ENCODE measurements at places on chromosomes 11 and 22.

GRCh38 chr11:44884056-44884455 lies 66.6 kb downstream of the TP53I11 start:
- no peak for DNase-seq

DNA sequence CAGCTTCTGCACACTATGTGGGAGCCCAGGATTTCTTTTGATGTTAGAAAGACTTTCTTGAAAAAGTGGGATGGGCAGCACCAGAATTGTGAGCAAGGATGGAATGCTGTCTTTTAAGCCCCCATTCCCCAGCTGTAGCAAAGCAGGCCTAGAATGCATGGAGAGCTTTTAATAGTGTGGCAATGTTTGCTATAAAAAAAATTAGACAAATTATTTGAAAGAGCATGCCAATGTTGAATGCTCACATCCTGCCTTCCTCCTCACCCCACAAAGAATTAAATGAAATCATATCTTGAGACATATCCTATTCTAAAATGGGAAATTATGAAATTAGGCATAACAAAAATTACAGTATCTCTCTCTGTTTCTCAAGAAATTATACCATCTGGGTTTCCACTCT lies 154.7 kb downstream of the C11orf91 start:
- DNase-seq: no peak

DNA sequence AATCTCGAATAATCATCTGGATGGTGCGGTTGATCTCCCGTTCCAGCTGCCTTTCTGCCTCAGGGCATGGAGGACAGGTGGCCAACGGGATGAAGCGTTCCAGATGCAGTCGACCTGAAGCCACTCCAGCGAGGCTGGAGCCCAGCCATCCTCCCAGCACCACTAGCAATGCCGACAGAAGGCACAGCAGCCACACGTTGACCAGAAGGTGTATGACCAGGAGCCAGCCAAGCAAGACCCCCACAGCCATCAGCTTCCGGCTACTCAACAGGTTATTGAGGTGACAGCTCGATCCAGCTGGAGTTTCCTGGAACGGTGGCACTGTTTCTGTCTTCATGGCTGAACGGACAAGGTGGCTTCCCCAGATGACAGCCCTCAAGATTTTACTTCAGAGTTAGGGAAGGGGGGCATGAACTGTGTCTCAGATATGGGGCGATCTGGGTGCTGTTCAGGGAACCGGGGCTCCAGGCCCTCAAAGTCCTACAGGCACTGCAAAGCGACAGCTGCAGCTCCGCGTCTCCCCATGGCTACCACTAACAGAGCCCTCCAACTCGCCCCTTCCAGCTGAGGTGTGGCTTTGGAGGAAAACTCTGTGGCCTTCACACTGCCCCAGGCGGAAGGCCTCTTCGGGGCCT lies 559 bp downstream of the SNX19 start:
- no peak for DNase-seq

GRCh38 chr22:47872761-47873535 lies 1110.5 kb downstream of the TBC1D22A start:
- no peak for DNase-seq

DNA sequence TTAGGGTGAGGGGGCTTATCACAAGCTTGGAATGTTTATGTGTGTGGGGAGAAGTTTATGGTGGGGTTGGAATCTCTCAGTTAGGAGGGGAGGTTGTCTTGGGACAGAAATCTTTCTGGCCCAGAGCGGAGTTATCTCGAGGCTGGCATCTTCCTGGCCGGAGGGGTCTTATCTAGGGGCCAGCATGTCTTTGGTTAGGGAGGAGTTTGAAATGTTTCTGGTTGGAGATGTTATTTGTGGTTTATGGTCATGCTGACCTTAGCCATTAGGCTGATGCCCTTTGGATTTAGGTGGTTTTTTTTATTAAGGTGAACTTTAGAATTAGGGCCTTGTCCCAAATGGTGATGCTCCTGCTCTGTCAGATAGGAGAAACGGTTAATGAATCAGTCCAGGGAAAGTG lies 7.9 kb upstream of the RBMXL2 start:
- DNase-seq: no peak

- DNase-seq: no peak
Measured at GRCh38 chr22:34971456-34971855, 94.5 kb upstream of the ISX start.

DNA sequence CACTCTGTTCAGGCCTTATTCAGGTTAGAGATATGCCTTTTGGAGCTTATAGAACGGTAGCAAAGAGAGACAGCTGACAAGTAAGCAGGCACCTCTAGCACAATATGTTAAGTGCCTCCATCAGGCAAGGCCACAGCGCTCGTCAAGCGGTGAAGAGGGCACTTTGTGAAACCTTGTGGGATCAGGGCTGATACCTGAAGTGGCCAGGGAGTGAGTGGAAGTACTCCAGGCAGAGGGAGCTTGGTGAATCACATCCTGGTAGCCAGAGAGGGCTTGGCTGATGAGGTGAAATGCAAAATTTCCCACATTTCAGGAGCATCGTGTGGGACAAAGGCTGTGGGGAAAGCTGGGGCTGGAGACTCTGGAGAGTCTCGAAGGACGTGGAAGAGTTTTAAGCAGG lies 87.4 kb downstream of the PKNOX2 start:
- no peak for DNase-seq

DNA sequence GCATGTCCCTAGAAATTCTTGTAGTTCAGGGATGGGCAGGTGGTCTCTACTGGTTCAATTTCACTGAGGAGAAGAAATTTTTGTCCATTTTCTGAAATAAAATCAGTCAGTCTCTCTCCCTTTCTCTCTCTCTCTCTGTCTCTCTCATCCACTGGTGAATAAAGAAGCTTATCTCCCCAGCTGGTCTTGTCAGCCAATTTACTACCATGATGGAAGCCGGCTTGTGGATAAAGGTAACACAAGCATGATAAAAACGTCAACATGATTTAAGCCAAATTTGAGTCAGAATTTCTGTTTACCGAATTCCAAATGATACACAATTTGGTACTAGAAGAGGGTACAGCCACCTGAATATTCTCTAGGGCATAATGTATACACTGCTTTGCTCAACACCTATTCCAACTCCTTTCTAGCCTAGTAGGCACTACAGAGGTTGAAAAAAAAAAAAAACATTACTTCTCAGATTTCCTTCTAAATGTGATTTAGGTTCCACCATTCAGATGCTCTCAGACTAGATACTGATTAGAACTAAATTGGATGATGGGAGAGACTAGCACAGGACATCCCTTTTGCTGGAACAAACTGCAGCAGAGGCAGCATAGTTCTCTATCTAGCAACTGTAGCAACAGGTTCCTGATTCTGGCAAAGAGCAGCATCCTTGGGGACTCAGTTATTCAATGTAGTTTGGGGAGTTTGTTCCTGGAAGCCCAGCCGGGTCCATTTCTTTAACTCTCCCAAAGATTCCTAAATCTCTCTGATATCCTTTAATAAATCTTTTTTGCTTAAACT lies 18.8 kb downstream of the PAK1 start:
- DNase-seq: no peak

DNA sequence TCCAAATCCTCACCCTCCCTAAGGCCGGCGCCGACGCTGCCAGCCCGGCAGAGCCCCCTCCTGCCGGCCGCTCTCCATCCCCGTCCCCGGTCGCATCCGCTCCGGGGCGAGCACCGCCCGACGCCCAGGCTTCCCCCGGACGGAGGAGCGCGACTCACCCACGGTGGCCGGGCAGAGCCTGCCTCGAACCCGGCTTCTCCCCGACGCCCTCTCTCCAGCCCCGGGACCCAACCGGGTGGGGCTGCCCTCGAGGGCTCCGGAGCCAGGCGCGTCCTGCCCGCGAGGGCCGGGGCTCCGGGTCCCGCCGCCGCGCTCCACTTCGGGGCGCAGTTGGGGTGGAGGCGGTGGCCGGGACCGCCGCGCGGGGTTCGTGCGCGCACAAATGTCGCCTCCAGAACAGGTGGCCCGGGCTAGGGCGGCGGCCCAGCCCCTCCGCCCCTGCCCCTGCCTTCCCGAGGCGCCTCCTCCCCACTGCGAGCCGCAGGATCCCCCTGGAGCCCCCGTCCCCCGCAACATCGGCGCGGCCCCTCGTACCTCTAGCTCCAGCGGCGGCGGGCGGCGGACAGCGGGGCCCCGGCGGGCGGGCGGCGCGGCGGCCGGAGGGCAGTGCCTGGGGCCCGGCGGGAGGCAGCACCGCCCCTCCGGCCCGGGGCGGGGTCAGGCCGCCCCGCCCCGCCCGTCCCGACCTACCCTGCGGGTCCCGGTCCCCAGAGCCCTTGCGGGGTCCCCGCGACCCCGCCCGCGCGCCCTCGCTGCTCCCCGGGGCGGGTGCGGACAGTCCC lies at the start of gene A4GALT:
TSS of gene A4GALT (minus strand) at position 608 of the 782 bp plus-strand sequence. CDS start 26,919 bp downstream, outside the sequence.
- no peak for DNase-seq

GRCh38 chr11:84902445-84902844 lies 724.7 kb downstream of the DLG2 start:
- DNase-seq: no peak

GRCh38 chr11:34239465-34240149 lies 118.2 kb downstream of the ABTB2 start:
- no peak for DNase-seq

DNA sequence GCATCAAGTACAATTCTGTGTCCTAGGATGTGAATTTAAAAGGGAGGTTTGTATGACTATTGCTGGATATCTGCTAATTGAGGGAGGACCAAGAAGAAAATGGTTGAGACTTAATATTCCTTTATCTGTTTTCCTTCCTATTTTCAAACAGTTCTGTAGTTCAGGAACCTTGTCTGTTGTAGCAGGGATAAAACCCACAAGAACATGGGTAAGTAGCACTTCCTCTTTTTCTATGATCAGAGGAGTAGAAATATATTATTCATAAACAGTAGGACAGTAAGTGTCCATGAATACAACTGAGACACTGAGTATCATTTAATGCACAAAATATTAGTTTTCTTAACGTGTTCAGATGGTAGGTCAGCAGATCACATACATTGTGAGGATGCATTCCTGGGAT lies 7.6 kb downstream of the MS4A3 start:
- no peak for DNase-seq

DNA sequence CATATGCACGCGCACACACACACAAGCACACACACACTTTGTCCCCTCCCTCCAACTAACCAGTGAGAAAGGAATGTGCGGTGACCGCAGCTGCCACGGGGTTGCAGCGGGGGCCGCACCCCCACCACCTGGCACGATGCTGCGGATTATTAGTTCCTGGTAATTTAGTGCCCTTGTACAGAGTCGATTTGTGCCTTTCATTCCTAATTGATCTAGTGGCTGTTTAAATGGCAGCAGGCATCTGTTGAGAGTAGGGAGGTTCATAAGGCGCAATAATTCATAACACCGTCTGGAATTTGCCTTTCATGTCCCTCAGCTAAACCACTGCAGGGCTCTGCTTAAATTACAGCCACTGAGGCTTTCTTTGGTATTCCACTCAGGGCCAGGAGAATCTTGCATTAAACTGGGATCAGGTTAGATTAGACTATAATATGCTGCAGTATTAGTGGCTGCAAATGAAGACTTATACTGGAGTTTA lies 113.7 kb downstream of the FEZ1 start:
- no peak for DNase-seq

DNA sequence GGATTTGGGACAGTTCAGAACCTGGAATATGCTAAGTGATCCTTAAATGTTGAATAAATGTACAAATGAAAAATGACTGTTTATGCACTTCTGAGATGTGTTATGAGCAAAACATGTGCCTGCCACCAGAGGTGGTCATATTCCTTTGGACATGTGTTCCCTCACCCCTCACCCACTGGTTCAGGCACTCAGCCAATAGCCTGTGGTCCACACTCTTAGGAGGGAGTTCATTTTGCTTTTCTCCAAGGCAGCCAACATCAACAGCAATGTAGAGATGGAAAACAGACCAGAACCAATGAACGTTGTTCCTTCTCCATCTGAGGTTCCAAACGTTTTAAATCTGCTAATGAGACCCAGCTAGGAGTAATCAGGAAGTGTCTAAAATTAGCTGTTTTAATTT lies 44.0 kb downstream of the RPUSD4 start:
- no peak for DNase-seq

- no peak for DNase-seq
Measured at GRCh38 chr22:50338860-50339462, 4.2 kb upstream of the PPP6R2 start.

GRCh38 chr11:44243086-44243485 lies 66.9 kb downstream of the ALX4 start:
- DNase-seq: no peak

GRCh38 chr11:133206313-133207005 lies 325.8 kb downstream of the OPCML start:
- DNase-seq: no peak

- DNase-seq: no peak
Measured at GRCh38 chr11:46296059-46296527, 18.6 kb downstream of the CREB3L1 start.

- DNase-seq: no peak
Measured at GRCh38 chr11:17077240-17077519, 287 bp downstream of the RPS13 start.

GRCh38 chr11:83571302-83571701 lies 285.1 kb upstream of the CCDC90B start:
- no peak for DNase-seq

DNA sequence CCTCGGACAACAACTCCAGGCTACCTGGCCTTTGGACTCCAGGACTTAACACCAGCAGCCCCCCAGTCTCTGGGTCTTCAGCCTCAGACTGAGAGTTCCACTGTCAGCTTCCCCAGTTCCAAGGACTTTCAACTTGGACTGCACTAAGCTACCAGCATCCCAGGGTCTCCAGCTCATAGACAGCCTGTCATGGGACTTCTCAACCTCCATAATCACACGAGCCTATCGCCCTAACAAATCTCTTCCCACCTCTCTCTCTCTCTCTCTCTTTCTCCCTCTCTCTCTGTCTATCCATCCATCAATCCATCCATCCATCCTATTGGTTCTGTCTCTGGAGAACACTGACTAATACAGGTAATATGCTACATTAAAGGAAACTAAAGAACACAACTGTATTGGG lies 10.7 kb downstream of the RAB30 start:
- DNase-seq: no peak

- DNase-seq: no peak
Measured at GRCh38 chr11:72326151-72326848, 82.3 kb upstream of the PHOX2A start.

DNA sequence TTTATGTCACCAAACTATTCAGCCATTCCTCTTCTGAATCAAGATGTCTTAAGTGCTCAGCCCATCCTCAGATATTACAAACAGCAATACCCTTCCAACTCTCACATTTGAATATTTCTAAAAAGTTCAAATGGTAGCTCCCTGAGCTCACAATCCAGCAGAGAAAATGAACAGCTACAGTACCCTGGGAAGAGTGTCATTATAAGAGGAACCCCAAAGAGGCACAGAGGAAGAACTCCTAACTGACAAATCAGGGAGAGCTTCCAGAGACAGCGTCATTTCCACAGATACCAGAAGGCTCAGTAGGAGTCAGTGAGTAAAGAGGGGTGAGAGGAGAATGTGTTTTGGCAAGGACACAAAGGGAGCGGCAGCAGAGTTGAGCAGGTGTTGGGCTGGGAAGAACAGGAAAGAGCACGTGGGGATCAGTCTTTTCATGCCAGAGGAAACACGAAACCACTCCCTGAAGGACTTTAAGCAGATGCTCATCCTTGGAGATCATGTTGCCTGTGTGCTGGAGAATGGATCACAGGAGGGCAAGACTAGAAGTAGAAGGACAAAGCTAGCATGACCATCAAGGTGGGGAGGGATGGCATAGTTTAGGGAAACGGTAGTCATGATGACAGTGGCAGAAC lies 4.3 kb downstream of the CLTCL1 start:
- no peak for DNase-seq

All from activated T-cell treated with anti-CD3 and anti-CD28 coated beads, Interleukin-2, amount 50 U/mL, for 1 hour (primary cell).